ENCODE measurements at places on chromosomes 2 and 18.

DNA sequence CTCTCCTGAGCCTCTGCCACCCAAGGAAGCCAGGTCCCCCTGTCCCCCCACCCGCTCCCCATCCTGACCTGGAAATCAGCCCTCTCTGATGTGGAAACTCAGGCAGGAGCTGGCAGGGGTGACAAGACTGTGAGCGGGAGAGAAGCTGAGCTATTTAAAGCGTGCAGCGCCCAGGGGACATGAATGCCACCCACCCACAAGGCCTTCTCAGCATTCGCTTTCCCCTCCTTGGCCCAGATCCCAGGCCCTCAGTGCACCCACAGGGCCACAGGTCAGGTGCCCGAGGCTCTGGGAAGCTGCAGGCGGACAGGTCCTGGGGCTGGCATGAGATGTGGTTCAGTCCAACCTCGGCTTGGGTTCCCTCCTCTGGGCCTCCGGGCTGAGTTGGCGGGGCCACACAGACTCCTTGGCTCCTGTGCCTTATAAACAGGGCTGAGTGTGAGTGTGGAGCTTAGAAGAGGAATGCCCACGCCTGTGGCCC is 168.3 kb downstream of the SMAD7 start:
- no peak for DNase-seq

GRCh38 chr2:70513738-70514137 is 39.9 kb downstream of the TGFA start:
- no peak for DNase-seq

- no peak for DNase-seq
Measured at GRCh38 chr2:191512874-191513273, 165.1 kb upstream of the NABP1 start.

GRCh38 chr18:56258178-56258577 is 380.2 kb downstream of the TXNL1 start:
- DNase-seq: no peak

GRCh38 chr2:127139766-127140165 is 32.8 kb upstream of the BIN1 start:
- DNase-seq: no peak

- no peak for DNase-seq
Measured at GRCh38 chr2:180368881-180369280, 361.8 kb upstream of the CWC22 start.

- DNase-seq: no peak
Measured at GRCh38 chr2:239956818-239957261, 68.3 kb downstream of the NDUFA10 start.

GRCh38 chr2:195489101-195489500 is 167.9 kb upstream of the SLC39A10 start:
- no peak for DNase-seq

GRCh38 chr2:12797815-12798214 is 81.1 kb downstream of the TRIB2 start:
- no peak for DNase-seq

DNA sequence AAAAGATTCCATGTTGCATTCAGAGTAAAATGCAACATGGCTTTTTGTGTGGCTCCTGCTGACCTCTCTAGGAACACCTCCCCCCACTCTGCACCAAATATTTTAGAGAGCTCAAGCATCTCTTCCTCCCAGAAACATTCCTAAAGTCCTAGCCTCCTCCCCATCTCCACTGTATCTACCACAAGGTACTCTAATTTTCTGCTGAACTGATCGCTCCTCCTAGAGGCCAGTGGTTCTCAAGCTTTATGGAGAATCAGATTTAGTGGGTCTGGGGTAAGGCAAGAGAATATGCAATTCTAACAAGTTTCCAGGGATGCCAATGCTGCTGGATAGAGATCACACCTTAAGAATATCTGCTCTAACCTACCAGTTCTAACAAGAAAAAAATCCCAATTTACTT is 89.5 kb upstream of the HNRNPA3 start:
- no peak for DNase-seq

DNA sequence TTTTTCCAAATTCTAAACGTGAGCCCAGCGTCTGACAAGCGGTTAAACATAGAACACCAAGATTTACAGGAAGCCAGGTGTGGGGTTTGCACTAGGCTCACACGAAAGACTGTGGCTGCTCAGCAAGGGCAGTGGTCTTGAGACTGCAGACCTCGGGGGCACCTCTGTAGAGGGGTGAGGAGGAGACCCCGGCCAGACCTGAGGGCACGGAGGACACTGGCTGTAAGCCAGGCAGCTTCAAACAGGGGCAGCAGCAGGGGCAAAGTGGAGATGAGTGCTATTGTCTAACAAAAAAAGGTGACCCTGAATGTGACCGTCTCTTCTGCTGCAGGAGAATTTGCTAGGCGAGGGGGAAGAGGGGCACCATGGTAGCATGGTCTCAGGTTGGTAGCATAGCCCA is 140.3 kb downstream of the CYP26B1 start:
- no peak for DNase-seq

GRCh38 chr2:67048314-67048713 is 348.8 kb upstream of the ETAA1 start:
- no peak for DNase-seq

GRCh38 chr2:177058747-177059146 is 153.8 kb upstream of the HNRNPA3 start:
- no peak for DNase-seq

DNA sequence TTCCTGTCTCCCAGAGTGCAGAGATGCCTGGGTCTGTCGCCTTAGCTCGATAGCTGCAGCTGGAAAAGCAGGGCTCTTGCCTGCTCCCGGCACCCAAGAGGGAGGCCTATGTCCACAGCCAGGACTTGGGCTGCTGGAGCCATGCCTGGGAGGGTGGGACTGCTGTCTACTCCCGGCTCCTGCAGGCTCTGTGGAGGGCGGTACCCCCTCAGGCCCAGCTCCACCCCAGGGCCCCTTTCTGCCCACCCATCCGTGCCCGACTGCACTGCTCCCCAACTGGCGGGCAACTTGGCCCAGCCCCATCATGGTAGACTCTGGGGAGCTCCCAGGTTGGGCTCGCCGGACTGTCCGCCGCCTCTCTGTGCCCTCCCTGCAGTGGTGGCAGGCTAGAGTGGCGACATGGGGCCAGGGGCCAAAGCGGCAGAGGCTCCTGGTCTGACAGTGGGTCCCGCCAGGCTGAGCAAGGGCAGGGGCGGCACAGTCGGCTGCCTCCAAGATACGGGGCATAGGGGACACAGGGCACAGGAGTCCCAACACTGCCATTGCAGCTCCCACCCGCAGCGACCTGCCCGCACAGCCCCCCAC is 901.0 kb downstream of the CCDC85A start:
- no peak for DNase-seq

DNA sequence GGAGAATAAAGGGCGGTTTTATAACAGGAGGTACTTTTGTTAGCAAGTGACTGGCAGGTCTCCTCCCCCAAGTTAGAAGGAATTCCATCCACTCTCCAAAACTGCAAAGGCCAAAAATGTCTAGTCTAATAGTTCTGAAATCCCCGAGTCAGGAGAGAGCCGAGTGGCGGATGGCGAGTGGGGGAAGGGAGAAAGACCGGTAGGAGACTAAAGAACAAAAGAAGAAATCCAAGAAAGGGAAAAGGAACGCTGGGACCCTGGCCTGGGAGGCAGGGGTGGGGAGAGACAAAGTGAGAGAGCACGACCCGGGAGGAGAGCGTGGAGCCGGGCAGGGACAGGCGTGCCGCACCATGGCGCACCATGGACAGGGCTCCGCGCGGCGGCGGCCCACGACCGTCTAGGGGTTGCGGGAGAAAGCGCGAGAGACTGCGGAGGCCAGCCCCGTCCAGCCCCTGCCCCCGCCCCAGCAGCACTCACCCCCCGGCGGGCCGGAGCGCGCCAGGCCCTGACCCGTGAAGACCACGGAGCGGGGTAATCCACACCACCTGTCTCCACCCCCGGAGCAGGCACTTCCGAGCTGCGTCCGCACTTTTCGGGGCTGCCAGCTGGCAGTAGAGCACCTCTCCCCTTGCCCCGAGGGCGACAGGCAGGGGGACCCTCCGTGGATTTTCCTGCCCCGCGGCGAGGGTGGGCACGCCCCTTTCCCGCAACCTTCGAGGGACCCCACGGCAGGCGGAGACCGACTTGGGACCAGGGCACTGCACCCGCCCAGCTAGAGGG is 1.6 kb downstream of the CDH2 start:
- DNase-seq: no peak

DNA sequence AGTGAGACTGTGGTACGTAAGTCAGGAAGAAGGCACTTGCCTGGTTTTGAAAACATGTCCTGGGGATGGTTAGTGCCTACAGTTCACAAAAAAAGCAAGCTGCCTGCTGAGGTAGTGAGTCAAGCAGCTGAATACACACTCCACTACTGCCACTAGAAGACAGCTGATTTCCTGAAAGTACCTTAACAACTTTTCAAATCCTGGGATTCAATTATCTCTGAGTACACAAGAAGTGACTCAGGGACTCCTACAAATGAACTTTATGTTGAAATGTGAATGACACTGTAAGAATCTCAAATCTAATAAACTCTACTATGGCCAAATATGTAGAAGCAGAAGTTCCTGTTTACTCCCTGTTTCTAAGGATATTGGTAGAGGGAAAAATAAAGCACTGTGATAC is 58.0 kb upstream of the ARL5A start:
- DNase-seq: no peak

- DNase-seq: no peak
Measured at GRCh38 chr2:233901367-233901766, 15.8 kb upstream of the TRPM8 start.

GRCh38 chr2:9753276-9753600 is 90.0 kb upstream of the TAF1B start:
- no peak for DNase-seq

DNA sequence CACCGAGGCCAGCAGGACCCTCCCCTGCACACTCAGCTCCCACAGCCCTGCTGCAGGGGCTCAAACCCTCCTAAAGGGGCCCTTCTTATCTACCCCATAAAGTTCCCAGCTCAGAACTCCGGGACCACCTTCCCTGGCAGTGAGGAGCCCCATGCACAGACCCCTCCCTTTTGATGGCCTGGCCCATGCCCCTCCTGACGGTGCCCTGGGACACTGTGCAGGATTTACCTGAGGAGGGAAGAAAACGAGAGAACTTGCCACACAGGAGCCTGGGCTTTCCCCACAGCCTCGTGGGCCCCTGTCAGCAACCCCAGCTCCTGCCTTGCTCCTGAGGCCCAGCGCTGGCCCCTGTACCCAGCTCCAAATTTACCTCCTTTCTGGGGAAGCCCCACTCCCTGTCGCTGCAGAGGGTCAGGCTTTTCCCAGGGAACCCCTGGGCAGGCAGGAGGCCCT is 206.3 kb upstream of the SALL3 start:
- DNase-seq: no peak

- peak; percentile 38 for DNase-seq
Measured at GRCh38 chr18:53772293-53772692, 452.2 kb downstream of the MBD2 start.

GRCh38 chr2:174013315-174013751 is 48.2 kb upstream of the SP3 start:
- no peak for DNase-seq

GRCh38 chr18:29928081-29928480 is 1114.5 kb downstream of the DSC3 start:
- DNase-seq: no peak

DNA sequence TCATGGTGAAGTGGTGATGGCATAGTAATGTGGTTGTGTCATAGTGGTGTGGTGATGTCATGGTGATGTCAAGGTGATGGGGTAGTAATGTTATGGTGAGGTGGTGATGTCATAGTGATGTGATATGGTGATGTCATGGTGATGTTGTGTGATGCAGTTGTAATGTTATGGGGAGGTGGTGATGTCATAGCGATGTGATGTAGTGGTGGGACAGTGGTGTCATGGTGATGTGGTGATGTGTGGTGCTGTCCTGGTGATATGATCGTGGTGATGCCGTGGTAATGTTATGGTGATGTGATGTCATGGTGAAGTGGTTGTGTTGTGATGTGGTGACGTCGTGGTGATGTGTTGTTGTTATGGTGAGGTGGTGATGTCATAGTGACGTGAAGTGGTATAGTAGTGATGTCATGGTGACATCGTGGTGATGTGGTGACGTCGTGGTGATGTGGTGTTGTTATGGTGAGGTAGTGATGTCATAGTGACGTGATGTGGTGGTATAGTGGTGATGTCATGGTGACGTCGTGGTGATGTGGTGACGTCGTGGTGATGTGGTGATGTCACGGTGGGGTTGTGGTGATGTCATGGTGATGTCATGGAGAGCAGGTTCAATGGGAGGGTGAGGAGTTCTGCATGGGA is 242.7 kb upstream of the MYT1L start:
- no peak for DNase-seq

- DNase-seq: no peak
Measured at GRCh38 chr18:57544936-57545660, 41.4 kb downstream of the FECH start.

DNA sequence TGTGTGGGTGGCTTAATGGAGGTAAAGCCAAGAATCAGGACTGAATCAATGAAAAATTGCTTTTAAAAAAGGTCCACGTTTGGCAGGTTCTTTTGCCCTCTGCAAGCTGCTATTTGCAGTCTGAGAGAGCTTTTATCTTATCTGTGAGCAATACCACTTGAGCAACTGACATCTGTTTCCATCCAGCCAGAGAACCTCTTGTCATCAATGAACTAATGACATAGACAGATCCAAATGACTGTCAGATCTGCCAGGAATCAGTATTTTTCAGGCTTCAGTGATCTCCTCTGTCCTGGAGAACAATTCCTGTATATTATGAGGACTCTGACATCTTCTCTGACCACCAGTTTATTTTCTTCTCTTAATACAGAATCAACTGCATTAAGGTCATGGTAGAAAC is 608.1 kb downstream of the LRP1B start:
- DNase-seq: no peak

DNA sequence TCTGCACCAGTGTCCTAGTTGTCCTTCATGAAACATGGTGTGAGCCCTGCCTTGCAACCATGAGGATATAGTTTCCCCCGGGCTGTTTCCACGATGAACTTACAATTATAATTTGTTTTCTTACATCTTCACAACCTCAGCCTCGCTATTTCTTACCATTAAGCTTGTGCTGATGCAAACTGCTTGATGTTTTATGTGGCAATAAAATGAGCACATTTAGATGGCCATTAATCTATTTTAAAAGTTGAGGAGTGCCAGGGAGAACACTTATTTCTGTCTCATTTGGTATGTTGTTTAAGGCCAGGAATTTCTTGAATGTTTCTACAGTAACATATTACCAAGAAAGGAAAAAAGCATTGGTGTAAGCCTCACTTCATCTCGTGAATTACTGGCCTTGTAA is 214.5 kb upstream of the SLC8A1 start:
- DNase-seq: no peak

- no peak for DNase-seq
Measured at GRCh38 chr18:23194155-23194996, 59.1 kb downstream of the CABLES1 start.

- DNase-seq: no peak
Measured at GRCh38 chr2:29097569-29097968, 17.6 kb upstream of the CLIP4 start.

DNA sequence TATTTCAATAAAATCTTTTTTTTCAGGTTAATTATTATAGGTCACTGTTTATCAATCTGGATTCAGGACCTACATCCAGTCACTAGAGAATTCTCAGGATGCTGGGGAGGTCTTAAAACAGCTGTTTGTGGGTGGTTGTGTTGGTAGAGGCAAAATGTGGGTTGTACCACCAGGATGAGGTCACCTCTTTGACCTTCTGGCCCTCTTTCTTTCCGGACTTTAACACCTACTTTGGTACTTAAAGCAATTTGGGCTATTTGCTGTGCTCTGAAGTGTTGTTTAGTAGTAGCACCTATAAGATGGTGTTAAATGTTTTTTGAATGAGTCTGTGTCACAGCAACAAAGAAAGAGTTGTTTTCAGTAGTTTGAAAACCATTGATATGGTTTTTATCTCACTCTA is 14.6 kb downstream of the EML4 start:
- DNase-seq: no peak

Data from NCI-H1105 treated with DMSO at 0.1 percent for 48 hours (cell line).